Fibroblast of skin of right biceps (primary cell): ENCODE measurements at places on chromosomes 16 and 17.

DNA sequence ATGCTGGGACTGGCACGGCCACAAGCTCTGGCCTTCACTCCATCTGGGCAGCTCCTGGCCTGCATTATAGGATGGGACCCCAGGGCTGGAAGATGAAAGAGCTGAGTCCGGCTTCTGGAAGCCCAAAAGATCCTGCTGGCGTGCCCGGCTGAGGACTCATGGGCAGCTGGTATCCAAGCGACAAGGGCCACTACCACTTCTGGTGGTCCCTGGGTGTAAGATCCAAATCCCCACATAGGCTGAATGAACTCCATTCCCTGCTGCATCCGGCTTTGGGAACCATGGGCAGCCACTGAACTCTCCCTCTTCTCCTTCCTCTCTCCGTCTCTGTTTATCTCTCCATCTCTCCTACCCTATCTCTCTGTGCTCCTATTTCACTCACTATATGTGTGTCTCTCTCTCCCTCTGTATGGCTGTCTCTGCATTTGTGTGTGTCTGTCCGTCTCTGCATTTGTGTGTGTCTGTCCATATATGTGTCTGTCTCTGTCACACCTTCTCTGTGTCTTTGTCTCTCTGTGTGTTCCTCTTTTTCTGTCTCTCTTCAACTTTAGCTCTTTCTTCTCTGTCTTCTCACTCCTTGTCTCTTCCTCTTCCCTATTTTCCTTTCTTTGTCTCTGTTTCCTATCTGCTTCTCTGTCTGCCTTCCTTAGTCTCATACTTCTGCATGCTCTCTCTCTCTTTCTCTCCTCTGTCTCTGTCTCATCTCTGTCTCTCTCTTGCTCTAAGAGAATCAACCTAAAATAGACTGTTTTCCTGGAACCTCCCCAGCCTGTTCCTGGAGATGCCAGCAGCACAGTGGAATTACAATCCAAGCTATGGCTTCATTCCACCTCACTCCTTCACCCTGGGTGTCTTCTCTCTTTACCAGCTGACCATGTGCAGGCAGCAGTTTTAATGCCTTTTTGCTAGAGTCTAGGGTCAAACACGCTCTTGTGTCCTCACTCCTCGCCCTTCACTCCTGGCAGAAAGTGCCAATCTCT, 60.4 kb upstream of the IRX6 start:
- DNase-seq = no peak

GRCh38 chr17:9120471-9120870, 99.2 kb downstream of the NTN1 start:
- no peak for DNase-seq

DNA sequence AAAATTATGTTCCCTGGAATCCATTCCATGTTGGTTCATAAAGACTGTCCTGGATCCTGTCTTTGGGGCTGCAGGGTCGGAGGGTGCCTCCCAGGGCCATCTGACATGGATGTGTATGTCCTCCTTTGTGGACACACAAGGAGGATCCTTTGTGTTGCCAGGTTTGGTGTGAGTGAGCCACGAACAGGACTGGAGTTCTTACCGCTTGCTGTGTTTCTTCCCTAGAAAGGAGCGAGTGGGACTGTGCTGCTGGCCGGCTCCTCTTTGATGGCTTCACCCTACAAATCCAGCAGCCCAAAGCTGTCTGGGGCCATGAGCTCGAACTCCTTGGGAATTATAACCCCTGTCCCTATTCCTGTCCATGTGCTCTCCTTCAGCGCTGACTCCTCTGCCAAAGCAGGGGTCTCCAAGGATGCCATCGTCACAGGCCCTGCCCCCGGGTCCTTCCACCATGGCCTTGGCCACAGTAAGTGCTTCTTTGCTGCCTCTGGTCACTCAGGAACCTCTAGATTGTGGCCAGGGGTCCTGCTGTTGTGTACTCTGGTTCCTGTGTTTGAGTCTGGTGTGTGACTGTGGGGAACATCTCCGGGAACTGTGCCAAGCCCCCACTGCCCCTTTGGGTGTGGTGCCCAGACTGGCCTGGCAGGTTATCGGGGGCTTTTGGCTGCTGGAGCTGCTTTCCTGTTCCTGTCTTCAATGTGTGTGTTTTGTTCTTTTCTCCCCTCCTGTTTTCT, 29.5 kb downstream of the UBN1 start:
- no peak for DNase-seq

- no peak for DNase-seq
Measured at GRCh38 chr16:4320571-4321137, 4.8 kb downstream of the GLIS2 start.

DNA sequence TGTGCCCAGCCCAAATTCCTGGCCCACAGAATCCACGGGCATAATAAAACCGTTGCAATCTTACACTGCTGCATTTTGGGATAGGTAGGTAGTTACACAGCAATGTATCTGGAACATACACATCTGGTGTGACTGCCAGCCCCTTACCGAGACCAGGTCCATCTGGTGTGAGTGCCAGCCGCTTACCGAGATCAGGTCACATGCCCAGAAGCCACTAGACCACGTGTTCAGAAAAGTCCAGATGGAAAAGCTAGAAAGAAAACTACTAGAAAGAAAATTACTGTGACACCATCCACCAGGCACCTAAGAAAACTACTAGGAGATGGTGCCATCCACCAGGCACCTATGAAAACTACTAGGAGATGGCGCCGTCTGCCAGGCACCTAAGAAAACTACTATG, 19.4 kb downstream of the PIK3R5 start:
- no peak for DNase-seq

DNA sequence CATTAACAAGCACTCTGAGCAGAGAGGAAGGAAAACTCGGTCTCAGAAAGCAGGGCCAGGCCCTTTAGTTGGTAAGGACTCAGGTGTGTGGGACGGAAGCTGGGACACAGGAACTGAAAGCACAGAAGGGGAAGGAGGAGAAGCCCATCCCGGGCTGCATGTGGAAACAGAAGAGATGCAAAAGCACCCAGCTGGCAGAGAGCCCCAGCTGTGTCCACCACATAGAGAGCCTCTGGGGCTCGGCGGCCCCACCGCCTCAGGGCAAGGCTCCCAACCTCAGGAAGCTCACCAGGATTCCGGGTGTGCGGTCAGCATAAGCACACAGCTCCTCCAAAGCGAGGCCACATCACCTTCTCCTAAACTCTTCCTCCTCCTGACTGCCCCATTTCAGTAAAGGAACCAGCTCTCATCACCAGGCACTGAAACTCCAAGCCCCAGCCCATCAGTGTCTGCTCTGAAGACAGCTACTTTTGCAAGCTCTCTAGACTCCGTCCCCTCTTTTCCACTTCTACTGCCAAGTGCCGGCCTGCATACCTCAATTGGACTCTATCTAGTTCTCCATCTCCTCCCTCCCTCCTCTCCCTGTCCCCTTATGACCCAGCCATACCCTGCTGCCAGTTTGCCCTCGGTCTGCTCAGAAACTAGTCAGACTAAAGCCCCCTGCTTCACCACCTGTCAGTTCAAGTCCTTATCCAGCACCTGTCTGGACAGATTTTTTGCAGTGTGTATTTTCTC, 6.0 kb downstream of the ST3GAL2 start:
- no peak for DNase-seq

DNA sequence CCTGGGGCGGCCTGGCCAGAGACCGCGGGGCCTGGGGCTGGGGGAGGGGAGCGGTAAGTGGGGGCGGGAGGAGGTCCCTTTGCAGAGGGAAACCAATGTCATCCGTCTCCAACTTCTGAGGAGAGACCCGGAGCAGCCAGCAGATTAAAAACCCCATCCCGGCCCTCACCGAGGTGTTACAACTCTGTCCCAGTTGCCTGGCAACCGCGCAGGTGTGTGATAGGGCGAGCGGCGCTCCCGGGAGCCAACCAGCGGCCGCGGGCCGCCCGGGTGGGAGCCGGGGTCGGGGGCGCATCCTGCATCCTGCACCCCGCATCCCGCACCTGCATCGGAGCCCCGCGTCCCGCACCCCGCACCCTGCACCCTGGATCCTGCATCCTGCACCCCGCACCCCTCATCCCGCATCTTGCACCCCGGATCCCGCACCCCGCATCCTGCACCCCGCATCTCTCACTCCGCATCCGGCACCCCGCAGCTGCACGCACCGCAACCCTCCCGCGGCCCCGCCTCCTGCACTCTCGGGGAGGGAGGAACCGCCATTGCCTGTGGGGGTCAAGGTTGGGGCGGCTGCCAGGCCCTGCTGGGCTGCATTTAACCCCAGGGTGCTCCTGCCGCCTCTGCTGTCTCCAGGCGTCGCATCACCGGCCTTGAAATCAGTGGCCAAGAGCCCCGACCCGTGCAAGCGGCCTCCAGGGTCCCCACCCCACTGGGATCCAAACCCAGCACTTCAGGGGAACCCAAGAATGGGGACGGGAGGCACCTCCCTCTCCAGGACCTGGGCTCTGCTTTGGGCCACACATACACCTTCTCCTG, 47.3 kb downstream of the RTN4RL1 start:
- DNase-seq = no peak

DNA sequence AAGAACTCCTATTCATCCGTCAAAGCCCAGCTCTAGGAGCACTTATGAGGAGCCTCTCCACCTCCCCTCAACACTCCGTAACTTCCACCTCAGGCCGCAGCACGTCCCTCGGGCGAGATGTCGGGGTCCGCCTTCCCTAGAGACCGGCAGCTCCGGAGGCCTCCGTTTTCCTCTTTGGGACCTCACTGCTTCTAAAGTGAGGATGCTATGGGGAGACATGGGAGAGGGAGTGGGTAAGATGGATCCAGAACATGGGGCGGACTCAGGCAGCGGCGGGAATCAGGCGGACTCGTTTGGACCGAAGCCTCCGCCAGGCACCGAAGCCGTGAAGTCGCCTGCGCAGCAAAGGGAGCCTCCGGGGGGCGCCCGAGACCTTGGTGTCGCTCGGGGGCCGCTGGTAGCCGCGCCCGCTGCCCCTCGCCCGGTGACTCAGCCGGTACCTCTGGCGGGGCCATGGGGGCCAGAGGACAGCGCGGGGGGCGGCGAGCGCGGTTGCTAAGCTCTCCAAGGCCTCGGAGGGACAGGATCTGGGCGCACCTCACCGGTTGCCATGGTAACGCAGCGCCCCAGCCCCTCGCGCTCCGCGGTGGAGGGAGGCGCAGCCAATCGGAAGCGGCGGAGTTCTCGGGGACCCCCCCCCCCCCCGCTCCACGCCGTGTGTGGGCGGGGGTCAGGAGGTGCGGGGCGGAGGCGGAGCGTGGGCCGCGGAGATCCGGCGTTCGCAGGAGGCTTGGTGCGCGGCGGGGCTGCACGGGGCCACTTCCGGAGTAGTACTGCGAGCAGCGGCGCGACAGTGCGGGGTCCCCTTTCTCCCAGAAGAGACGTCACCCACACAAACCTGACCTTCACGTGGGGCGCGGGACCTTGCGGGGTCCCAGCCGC, 1.3 kb upstream of the HIC1 start:
- DNase-seq = peak; percentile 80
